Articular chondrocyte of knee joint (primary cell): ENCODE measurements at places on chromosomes 11 and 22. TPM values are rescaled to one million over a fixed set of nuclear protein-coding genes. Genes with fewer than 3 reads are reported as not detected.

C1QTNF4 gene
- total RNA-seq, result 0.22 and 0.26 TPM in 2 replicates

SLC22A8 gene
- total RNA-seq, result not detected in 2 replicates

TXN2 gene
- total RNA-seq, result 34.6 and 36.6 TPM in 2 replicates

P4HA3 gene
- total RNA-seq, result 5.6 and 6.2 TPM in 2 replicates

PKP3 gene
- total RNA-seq, result 0.52 and 1.2 TPM in 2 replicates

MPZL3 gene
- 3.0 and 6.9 TPM in 2 replicates for total RNA-seq
